Breast epithelium (tissue), 4 donors: ENCODE measurements at places on chromosomes 16 and 17. TPM values are rescaled to one million over a fixed set of nuclear protein-coding genes. Genes with fewer than 3 reads are reported as not detected.
A peak's percentile ranks its signal among the peaks of the same experiment; 100 is the strongest.

DNA sequence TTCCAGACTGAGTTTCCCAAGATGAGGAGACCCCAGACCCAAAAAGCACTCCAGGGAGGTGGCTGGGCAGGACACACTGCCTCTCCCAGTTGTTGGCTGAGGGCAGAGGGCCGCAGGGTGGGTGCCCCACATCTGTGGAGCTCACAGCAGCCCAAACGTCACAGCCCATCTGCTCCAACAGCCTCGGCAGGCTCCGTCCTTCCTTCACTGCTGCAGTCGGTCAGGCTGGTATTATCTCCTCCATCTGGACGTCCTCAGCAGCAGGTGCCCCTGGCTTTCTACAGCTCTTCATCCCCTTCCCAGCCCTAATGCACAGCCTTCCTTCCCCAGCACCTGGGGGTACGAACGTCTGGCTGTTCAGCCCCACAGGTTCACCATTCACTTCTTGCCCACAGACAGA, 55.2 kb downstream of the PRMT7 start:
- H3K4me3 ChIP-seq: no peak overlapping the region
- H3K27me3 ChIP-seq: no peaks in the 10 kb centered on the region
- no peaks in the 10 kb centered on the region for H3K4me1 ChIP-seq
- no peak overlapping the region for H3K27ac ChIP-seq
- DNase-seq: no peak
- no peaks in the 10 kb centered on the region for H3K36me3 ChIP-seq

DNA sequence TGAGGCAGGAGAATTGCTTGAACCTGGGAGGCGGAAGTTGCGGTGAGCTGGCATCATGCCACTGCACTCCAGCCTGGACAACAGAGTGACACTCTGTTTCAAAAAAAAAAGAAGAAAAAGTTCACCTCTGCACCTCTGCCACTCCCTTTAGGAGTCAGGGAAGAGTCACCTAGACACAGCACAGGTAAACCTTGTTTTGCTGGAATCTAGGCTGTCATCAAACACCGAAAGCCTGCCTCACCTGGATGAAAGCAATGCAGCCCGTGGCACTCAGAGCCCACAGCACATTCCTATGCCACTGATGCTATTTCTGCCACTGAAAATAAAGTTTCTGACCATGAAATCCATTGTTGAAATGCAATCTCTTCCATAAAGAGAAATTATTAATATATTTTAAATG, 22.2 kb downstream of the CFAP52 start:
- DNase-seq: no peak
- H3K27me3 ChIP-seq: no peaks in the 10 kb centered on the region
- no peaks in the 10 kb centered on the region for H3K4me1 ChIP-seq
- no peaks in the 10 kb centered on the region for H3K36me3 ChIP-seq

DNA sequence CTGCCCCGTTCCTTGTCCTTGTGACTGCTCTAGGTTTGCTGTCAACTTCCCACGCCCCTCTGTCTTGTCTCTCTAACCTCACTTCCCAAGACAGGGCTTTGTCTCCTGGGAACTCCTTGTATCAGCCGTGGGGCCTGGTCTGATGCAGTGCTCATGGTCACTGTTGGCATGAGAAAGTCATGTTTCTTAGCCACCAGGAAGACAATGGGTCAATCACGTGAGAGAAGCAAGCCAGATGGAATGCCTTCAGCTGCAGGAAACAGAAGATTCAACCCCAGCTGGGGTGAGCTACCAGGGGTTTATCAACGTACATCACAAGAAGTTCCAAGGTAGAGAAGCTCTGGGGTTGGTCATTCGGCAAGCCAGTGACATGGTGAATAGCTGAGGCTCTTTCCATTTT, 116.6 kb downstream of the IRF8 start:
- no peak overlapping the region for H3K4me3 ChIP-seq
- DNase-seq: no peak
- no peaks in the 10 kb centered on the region for H3K4me1 ChIP-seq
- H3K27me3 ChIP-seq: no peaks in the 10 kb centered on the region
- H3K36me3 ChIP-seq: no peaks in the 10 kb centered on the region

GRCh38 chr17:57881783-57882351, 32.0 kb upstream of the MRPS23 start:
- H3K36me3 ChIP-seq: no peaks in the 10 kb centered on the region
- no peak overlapping the region for H3K4me3 ChIP-seq
- H3K27me3 ChIP-seq: no peaks in the 10 kb centered on the region
- DNase-seq: no peak
- H3K27ac ChIP-seq: peak overlapping the region; percentile 54

DNA sequence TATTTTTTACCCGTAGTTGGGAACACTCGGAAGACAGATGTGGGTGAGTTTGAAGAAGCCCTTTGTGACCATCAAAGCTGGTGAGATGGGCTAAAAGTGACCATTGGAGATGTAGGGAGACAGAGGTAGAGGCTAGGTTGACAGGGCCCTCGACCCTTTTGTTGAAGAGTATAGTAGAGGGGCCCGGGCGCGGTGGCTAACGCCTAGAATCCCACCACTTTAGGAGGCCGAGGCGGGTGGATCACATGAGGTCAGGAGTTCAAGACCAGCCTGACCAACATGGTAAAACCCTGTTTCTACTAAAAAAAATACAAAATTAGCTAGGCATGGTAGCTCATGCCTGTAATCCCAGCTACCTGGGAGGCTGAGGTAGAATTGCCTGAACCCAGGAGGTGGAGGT, 16.2 kb upstream of the NFATC3 start:
- no peaks in the 10 kb centered on the region for H3K27me3 ChIP-seq
- H3K27ac ChIP-seq: no peak overlapping the region
- H3K4me3 ChIP-seq: no peak overlapping the region
- no peaks in the 10 kb centered on the region for H3K36me3 ChIP-seq
- H3K4me1 ChIP-seq: no peaks in the 10 kb centered on the region
- DNase-seq: no peak

GRCh38 chr16:11138022-11138768, 117.8 kb downstream of the SOCS1 start:
- no peaks in the 10 kb centered on the region for H3K27me3 ChIP-seq
- no peak for DNase-seq
- no peak overlapping the region for H3K4me3 ChIP-seq
- H3K27ac ChIP-seq: no peak overlapping the region
- peaks cover 24% of the 10 kb centered on the region for H3K4me1 ChIP-seq

GRCh38 chr16:62068747-62069146, 32.5 kb upstream of the CDH8 start:
- no peaks in the 10 kb centered on the region for H3K36me3 ChIP-seq
- no peaks in the 10 kb centered on the region for H3K4me1 ChIP-seq
- no peak for DNase-seq
- H3K27ac ChIP-seq: no peak overlapping the region

DNA sequence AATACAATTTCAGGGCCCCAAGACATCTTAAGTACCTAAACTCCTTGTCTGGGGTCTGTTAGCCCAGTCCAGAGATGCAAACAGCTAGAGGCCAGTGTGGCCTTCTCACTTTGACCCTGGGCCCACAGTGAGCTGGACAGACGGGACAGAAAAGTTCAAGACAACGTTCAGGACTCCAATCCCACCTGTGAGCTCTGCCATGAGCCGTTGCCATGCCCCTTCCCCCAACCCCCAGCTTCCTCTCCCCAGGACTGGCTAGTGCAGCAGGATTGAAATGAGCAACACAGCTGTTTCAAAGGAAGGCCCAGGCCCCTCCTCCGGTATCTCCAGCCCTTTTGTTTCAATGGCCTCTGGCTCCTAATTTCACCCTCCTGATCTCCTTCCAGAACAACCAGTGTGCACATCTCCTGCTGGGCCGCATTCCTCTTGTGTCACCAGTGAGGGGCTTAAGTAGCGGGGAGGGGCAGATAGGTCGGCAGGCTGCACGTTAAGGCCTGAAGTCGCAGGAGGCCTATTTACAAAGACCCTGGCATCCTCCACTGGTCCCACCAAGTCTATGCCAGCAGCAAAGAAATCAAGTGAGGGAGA, 11.3 kb downstream of the AXIN2 start:
- no peak overlapping the region for H3K4me3 ChIP-seq
- no peak for DNase-seq
- H3K36me3 ChIP-seq: no peaks in the 10 kb centered on the region
- no peak overlapping the region for H3K27ac ChIP-seq
- H3K4me1 ChIP-seq: peaks cover 5% of the 10 kb centered on the region

DNA sequence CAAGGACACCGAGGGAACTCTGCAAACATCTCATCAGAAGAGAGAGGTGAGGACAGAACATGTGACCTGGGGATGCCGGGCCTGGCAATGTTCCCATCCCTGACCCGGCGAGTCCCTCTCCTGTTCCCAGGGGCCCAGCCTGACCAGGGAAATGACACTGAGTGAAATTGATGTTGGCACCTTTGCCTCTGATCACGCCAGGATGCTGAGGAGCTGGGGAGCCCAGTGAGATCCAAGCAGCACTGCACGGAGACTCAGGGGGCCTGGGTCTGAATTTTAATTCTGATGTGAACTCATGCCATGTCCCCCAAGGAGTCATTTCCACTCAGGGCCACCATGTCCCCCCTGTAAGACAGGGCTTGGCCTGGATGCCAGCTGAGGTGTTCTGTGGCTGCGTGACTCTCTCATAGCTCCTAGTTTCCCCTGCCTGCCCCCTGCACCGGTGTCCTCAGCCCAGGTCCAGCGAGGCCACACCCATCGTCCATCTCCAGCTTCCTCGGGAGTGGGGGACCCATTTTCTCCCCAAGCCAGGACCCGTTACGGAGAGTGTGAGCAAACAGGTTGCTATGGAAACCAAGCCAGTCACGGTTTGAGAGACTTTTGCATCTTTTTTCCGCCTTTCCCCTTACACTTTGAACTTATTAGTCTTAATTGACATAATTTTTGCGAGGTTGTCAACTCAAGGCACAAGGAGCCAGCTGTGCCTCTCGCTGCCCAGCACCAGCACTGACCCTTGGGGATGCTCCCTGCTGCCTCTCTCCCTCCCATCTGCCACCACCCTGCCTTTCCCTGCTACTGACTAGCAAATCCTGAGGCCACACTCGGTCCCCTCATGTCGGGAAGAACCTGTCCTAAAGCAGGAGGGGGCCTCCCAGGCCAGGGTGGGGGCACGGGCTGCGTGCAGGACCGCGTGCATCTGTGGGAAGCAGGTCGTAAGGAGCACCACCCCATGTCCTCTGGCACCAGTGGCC, 150.0 kb downstream of the SDK2 start:
- no peaks in the 10 kb centered on the region for H3K36me3 ChIP-seq
- H3K4me3 ChIP-seq: no peak overlapping the region
- peaks cover 31% of the 10 kb centered on the region for H3K27me3 ChIP-seq
- H3K4me1 ChIP-seq: no peaks in the 10 kb centered on the region
- no peak overlapping the region for H3K27ac ChIP-seq
- no peak for DNase-seq

DNA sequence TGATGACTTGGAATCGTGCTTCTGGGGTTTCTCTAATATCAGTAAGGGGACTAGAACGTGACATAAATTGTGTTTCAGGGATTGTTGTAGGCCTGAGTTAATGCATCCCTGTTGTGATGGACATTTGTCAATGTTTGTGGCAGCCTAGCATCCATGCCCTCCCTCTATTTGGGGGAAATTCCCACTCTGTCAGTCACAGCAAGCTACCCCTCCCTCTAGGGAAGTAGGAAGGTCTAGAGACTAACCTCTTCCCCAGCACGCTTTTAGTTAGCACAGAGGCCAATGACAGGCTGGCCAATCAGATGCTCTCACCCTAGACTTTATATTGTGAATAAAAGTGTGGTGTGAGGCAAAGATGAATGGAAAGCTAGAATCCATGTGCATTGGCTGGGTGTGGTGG, 32.4 kb upstream of the NF1 start:
- no peaks in the 10 kb centered on the region for H3K27me3 ChIP-seq
- no peak overlapping the region for H3K4me3 ChIP-seq
- H3K36me3 ChIP-seq: no peaks in the 10 kb centered on the region
- no peak for DNase-seq

DNA sequence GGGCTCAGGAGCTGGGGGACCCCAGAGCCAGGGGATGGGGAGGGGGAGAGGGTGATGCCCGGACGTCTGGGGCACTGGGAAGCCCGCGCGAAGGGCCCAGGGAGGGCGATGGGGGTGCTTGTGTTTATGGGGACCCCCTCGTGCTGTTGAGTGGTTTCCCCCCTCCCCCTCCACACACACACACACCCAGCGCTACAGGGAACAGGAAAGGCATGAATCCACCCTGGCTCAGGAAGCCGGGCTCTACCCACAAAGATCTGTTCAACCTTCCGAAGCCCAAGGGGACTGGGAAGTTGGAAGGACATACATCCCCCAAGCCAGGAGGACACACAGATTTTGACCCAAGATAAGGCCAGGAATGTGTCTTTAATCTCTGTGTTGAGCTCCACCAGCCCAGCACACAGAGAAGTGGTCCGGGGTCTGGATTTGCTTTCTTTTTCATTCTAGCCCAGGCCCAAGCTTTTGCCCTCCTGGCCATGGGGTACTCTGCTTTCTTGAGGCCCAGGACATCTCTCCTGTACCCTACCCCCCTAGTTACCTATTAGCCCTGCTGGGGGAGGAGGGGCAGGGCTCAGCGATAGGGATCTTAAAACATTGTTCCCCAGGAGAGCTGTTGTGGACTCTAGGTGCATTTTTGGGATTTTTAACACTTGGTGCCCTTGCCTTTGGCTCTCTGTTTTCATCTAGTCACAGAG, 1.2 kb downstream of the UBALD2 start:
- H3K4me3 ChIP-seq: peak overlapping the region; percentile 97
- peaks cover 38% of the 10 kb centered on the region for H3K4me1 ChIP-seq
- no peaks in the 10 kb centered on the region for H3K36me3 ChIP-seq
- DNase-seq: no peak
- H3K27ac ChIP-seq: peak overlapping the region; percentile 97
- H3K27me3 ChIP-seq: no peaks in the 10 kb centered on the region

- DNase-seq: no peak
- H3K4me3 ChIP-seq: no peak overlapping the region
Measured at GRCh38 chr17:55806745-55807495, 56.1 kb downstream of the PCTP start.

DNA sequence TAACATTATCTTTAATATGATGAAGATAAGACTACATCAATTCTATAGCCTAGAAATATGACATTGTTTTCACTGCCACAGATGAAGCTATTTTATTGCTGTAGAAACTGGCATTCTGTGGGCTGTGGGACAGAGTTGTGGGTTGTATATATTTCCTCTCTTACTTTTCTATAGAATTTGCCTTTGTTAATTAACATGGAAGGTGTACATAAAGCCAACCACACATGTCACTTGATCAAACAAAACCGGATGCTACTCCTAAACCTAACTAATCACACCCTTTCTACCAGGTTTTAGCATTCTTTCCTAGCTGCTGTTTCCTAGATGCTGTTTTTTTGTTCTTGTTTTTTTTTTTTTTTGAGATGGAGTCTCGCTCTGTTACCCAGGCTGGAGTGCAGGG, 81.2 kb upstream of the ATP2A3 start:
- H3K4me3 ChIP-seq: no peak overlapping the region
- no peak overlapping the region for H3K27ac ChIP-seq
- DNase-seq: no peak
- peaks cover 19% of the 10 kb centered on the region for H3K36me3 ChIP-seq

Gene RAB11FIP4
- total RNA-seq: 11.8 TPM

Gene FBXW10B
- total RNA-seq: 4.9 TPM

Gene LDAF1
- 49.2 TPM for total RNA-seq

Gene CXCL16
- total RNA-seq: 13.8 TPM

Gene ACSM2B
- total RNA-seq: not detected

Gene HSD17B1
- total RNA-seq: 1.2 TPM

Gene RHBDL3
- total RNA-seq: 0.16 TPM

Gene DHX58
- 13.1 TPM for total RNA-seq
